ENCODE measurements at places on chromosomes 1 and 21.

DNA sequence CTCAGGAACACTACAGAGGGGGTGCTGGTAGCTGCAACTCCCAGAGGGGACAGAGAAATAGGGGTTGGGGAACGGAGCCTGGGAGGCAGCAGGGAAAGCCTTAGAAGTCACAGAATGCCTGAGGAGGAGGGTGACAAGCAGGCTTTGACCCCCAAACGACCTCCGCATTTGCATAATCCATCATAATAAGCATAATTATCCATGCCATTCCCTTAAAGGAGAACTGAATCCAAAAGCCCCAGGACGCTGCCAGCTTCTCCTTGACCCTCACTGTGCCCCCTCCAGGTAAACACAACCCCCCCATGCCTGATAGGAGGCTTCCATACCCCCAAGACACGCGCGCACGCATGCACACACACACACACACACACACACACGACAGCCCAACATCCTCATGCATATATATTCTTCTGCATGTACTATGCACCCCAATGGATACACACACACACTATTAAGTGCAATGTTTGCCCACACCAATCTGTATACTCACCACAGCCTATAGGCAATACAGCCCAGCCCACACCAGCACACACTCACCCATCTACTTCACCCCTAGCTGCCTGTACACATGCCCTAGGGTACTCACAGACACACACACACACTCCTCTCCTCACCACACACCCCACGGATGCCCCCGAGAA lies 27.8 kb downstream of the SDC3 start:
- DNase-seq = no peak

DNA sequence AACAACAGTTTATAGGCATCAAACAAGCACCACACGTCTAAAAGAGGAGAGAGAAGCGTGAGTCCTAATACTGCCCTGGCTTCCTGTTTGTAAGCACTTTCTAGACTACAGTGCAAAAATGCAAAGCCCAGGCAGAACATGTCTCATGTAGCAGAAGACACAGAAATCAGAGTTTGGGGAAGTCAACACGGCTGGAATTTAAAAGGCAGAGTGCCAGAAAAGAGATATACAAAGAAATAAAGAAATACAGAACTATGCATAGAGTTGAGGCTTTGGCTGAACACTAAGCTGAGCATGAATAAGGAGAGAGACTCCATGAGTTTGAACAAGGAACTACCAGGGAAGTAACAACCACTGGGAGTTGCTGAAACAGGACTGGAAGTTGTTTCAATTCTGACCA lies 566.6 kb upstream of the NR5A2 start:
- no peak for DNase-seq

DNA sequence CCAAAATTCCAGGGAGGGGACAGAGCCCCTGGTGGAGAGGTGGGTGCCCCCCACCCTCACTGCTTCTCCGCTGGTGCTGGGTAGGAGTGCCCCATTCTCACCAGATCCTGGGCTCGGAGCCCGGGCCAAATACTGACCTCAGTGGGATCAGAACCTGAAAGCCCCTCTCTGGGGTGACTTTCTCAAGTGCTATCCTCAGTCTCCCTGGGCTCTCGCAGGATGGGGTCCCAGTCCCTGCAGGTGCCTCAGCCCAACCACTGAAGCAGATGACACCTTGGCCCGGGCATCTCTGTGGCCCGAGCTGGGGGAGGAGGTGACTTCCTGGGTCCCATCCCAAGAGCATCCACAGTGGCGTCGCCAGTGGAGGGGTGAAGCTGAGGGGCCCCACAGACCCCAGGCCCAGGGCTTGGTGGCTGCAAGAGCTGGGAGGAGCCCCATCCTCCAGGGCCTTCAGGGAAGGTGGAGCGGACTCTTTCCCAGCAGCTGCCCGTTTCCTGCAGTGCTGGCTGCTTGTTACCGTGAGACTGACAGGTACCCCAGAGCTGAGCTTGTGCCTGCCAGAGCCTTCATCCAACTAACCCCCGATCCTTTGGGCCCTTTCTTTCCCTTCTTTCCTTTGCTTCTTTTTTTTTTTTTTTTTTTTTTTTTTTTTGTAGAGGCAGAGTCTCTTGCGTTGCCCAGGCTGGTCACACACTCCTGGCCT lies 3.9 kb upstream of the FNDC10 start:
- DNase-seq = no peak

DNA sequence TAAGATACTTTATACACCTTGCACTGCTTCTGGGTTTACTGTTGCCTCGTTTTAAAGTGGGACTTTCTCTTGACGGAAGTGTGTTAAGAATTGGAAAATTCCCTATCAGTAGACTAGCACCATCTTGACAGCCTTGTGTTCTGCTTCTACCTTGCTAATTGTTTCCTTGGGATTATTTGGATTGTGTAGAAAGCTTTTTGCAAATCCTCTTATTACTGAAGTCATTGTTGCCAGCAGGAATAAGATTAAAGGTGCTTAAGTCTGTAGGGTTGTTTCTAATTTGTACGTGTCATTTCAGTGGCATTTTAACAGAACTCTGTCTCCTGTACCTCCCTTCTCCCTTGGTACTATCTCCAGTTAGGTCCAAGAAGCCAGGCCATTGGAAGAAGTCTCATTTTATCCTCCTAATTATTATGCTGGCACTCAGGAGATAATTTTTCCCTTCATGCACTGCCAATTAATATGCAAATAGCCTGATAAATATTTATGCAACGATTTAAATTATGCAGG lies 107.7 kb downstream of the POU2F1 start:
- no peak for DNase-seq

DNA sequence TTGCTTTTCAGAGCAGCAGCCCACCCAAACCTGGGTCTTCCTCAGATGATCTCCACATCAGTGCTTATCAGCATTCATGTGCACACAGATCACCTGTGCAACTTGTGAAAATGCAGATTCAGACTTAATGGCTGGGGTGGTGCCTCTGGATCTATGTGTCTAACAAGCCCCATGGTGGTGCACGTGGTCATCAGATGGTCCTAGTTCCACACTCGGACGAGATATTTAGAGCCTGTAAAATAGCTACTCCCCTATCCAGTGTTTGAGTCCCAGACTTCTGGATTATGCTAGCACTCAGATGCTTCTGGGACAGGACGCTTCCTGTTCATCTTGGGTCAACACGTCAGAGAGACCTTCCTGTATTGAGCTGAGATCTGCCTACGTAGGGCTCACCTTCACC lies 114.2 kb downstream of the LIPI start:
- no peak for DNase-seq

GRCh38 chr1:202192770-202193613 lies 607 bp upstream of the LGR6 start:
- DNase-seq = no peak

DNA sequence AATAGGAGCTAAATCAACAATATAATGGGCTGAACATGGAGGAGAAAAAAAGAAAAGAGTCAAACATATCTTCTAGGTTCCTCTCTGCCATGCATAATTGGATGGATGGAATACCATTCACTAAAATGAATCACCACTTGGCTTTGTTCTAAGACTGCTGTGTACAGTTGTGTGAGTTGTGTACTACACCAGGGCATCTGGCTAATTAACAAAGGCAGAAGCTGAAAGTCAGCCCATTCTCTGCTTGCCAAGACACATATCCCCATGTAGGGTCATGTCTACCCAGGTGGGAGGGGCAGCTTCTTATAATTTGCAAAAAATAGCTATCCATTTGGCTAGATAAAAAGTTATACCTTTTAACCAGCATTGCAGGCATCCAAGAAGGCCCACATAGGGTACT lies 21.0 kb downstream of the JUN start:
- no peak for DNase-seq

DNA sequence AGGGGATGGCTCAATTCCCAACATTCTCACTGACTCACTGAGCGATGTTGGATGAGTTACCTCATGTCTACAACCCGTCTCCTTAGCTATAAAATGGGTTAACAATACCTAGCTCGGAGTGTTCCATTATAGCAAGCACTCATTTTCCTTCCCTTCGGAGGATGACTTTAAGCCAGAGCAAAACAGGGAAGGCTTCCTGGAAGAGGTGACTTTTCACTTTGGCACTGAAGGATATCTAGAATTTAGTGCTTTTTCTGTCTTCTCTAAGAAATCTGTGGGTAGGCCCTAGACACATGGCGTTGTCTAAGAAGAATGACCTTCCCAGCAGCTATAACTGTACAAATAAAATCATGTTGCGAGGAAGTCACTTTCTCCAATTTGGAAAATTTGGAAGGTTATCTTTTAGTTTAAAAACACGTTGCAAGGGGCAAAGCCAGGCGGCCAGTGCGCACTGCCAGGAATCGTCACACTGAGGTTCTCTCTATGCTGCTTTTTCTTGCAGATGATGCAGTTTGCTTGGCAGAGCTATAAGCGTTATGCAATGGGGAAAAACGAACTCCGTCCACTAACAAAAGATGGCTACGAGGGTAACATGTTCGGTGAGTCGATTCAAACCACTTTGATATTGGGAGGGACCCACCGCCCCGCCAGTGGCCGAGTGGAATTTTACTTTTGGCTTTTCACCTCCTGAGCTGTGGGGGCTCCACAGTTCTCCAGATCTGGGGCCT lies 69.5 kb downstream of the MAN1C1 start:
- no peak for DNase-seq

DNA sequence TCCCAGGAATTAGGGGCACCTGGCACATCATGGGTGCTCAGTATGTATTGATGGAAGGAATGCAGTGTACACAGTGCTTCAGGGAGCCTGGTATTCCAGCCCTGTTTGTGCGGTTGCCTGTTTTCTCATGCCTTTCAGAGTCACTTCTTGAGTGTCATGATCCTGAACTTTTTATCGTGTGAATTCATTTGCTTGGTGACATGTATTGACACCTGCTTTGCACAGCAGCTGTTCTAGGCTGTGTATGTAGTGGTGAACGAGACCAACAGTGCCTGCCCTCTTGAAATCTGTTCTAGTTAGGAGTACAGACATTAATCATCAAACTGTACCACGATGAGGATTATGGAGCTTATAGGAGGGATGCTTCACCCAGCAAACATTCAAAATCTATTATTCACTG lies 6.1 kb downstream of the HTR6 start:
- no peak for DNase-seq

GRCh38 chr1:208423526-208423925 lies 179.3 kb upstream of the PLXNA2 start:
- no peak for DNase-seq

DNA sequence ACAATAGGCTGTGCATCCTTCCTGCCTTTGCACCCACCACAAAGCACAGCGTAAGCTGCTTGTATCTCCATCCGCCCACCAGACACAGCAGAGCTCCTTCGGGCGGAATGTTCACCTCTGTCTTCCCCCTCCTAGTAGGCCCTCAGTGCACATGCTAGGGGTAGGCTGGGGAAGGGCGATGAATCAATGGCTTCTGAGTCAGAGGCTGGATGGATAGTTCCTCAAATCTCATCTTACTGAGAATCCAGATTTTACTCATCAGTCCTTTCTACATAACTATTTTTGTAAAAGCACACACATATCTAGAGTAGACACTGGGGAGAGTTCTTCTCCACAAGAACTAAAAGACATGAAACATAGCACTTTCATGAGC lies 73.8 kb downstream of the BCAR3 start:
- DNase-seq = no peak

GRCh38 chr1:27154469-27154990 lies 395 bp downstream of the SLC9A1 start:
- DNase-seq = no peak

- DNase-seq = no peak
These were observed 4.1 kb downstream of the NTRK1 start for GRCh38 chr1:156864796-156865195.

DNA sequence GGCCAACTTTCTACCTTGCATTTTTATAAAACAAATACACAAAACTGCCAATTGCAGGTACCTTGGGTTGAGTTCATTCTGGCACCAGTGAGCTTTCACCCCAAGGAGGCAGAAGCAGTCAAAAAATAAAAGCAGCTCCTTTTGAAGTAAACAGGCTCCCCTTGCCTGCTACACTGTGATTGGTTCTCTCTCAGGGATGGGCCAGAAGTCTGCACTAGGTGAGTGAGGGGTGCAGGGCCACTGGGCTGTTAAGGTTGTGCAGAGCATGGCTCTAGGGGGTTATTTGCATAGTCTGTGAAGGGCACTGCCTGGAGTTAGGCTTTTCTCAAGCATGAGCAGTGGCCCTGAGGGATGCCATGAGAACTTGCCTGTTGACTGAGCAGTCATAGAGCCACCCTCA lies 39.1 kb downstream of the AKNAD1 start:
- no peak for DNase-seq

All from BJ (cell line).